ENCODE measurements at places on chromosomes 13 and 19.

DNA sequence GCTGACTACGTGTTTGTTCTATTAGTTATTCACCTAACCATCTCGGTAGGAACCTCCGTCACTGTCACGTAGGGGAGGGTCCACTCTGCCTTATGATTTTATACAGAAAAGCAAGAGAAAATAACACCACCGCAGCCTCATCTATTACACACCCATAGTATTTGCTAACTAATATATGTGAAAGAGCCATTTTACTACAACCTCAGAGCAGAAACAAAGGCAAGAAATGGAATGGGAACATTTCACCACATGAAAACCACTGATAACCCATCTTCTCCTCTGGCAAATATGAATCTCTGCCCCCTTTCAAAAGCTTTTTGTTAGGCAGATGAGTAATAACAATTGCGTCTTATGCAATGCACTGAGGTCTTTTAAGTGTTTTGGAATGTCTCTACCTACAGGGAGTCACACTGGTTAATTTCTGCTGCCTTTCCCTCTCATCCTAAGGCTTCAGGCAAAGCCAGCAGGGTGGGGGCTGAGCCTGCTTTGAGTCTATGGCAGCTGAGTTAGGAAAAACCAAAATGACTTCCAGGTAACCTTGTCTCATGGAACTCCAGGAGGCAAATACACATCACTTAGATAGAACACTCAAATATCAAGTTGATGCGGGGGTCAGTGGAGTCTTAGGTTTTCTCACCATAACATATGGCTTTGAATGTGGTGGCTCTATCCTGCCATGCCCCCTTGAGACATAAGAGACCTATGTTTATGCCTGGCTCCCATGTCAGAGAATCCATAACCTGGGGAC is 15.0 kb downstream of the TSHZ3 start:
- DNase-seq: peak; percentile 50
- no peaks in the 10 kb centered on the region for H3K27me3 ChIP-seq
- H3K27ac ChIP-seq: peak overlapping the region; percentile 43
- no peaks in the 10 kb centered on the region for H3K4me1 ChIP-seq
- no peaks in the 10 kb centered on the region for H3K36me3 ChIP-seq

DNA sequence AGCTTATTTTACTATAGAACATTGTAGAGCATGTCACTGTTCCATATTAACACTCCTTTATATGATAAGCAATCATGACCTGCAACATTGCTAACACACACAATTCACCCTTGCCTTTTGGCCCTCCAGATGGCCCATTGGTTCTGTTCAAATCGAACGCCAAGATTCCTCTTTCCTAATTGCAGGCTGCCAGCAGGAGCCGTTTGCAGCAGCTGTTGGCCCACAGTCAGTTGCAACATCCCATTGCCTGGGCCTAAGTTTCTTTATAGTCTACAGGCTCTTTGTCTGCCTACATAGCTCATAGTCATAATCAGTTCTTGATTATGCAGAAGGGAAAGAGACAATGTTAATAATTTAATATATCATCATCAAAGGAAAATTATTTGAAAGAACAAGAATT is 37.6 kb downstream of the KCTD12 start:
- no peak overlapping the region for H3K4me3 ChIP-seq
- H3K36me3 ChIP-seq: no peaks in the 10 kb centered on the region
- no peak overlapping the region for H3K27ac ChIP-seq

- H3K36me3 ChIP-seq: no peaks in the 10 kb centered on the region
- peak; percentile 74 for DNase-seq
- peaks cover 9% of the 10 kb centered on the region for H3K4me1 ChIP-seq
- peak overlapping the region; percentile 49 for H3K27ac ChIP-seq
- H3K27me3 ChIP-seq: peaks cover 17% of the 10 kb centered on the region
Measured at GRCh38 chr19:18109733-18110608, 12.4 kb downstream of the MAST3 start.

DNA sequence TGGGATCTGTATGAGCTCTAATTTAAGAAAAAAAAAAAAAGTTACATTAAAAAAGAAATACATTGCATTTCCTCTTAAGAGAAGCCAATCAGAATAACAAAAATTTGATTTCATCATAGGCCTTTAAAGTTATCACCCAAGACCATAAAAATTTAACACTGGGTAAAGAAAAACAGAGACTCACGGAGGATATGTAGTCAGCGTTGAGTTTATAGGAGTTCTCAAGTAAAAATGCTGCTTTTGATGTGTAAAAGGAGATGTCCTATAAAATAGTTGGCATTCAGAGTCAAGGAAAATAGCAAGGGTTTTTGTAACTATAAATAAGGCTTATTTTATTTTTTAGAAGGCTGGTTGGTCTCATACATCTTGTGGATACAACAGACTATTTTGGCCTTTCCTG is 191.1 kb downstream of the EFNB2 start:
- H3K4me1 ChIP-seq: peaks cover 21% of the 10 kb centered on the region
- H3K36me3 ChIP-seq: no peaks in the 10 kb centered on the region
- no peak for DNase-seq
- H3K27ac ChIP-seq: peak overlapping the region; percentile 62
- H3K4me3 ChIP-seq: no peak overlapping the region

GRCh38 chr19:48368936-48369335 is 4.8 kb downstream of the SYNGR4 start:
- H3K4me3 ChIP-seq: no peak overlapping the region
- peaks cover 6% of the 10 kb centered on the region for H3K4me1 ChIP-seq
- H3K27ac ChIP-seq: no peak overlapping the region
- no peak for DNase-seq
- no peaks in the 10 kb centered on the region for H3K27me3 ChIP-seq

GRCh38 chr19:29812080-29812880 is 489 bp downstream of the CCNE1 start:
- no peaks in the 10 kb centered on the region for H3K36me3 ChIP-seq
- peak overlapping the region; percentile 21 for H3K27ac ChIP-seq
- peak overlapping the region; percentile 61 for H3K4me3 ChIP-seq
- H3K4me1 ChIP-seq: peaks cover 10% of the 10 kb centered on the region
- H3K27me3 ChIP-seq: no peaks in the 10 kb centered on the region

GRCh38 chr19:44212250-44212865 is at the start of gene ZNF227:
Gene ZNF227, plus strand, starts transcription at chr19:44212532. Its CDS starts 5,261 bp downstream, at chr19:44217793.
- H3K4me3 ChIP-seq: peak within 1 kb of the TSS; percentile 57
- peak; percentile 97 for DNase-seq
- no peaks in the 10 kb centered on the region for H3K27me3 ChIP-seq
- H3K27ac ChIP-seq: peak within 1 kb of the TSS; percentile 83
- peaks cover 9% of the 10 kb centered on the region for H3K4me1 ChIP-seq

DNA sequence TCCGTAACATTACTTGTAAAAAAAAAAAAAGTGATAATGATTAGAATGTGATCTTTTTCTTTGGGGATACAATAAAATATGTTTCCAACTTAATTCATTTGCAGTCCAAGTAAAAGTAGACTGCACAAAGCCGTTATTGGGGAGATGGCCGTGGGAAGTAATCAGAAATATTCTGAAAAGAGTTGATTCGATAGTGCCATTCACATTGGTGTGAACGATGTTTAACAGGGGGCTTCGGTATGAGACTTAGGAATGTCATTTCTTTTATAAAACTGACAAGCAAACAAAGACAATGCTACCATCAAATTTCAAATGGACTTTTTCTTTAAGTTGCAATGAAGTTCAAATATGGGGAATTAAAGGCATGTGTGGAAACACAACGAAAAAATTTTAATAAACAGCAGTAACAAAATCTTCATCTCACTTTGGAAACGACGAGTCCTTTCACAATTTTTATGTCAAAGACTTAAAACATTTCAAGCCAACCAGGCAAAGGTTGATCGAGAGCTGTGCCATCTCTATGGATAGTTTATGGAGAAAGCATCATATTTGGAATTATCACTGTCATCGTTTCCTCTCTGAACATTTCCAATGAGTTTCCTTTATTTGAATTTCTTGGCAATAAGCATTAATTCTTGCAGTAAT is 1.7 kb upstream of the ZIC5 start:
- no peak for DNase-seq
- H3K27me3 ChIP-seq: peaks cover 84% of the 10 kb centered on the region
- no peaks in the 10 kb centered on the region for H3K4me1 ChIP-seq
- no peaks in the 10 kb centered on the region for H3K36me3 ChIP-seq
- H3K27ac ChIP-seq: no peak overlapping the region

DNA sequence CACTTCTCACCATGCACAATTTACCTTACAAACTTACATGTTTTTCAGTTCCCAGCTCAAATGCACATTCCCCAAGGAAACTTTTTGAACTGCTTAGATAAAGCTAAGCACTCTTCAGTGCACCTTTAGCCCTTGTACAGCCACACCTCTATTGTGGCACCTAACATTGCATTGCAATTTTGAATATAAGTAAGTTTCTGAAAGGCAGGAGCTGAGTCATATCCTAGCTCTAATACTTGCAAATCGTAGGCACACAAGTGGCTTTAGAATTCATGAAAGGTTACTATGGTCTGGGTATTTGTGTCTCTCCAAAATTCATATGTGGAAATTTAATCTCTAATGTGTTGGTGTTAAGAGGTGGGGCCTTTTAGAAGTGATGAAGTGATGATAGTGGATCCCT is 4.9 kb upstream of the ESD start:
- peaks cover 6% of the 10 kb centered on the region for H3K4me1 ChIP-seq
- H3K4me3 ChIP-seq: no peak overlapping the region
- no peak overlapping the region for H3K27ac ChIP-seq
- no peaks in the 10 kb centered on the region for H3K36me3 ChIP-seq
- no peak for DNase-seq
- no peaks in the 10 kb centered on the region for H3K27me3 ChIP-seq

Data from sigmoid colon (tissue), 7 donors.